ENCODE measurements at places on chromosomes 11 and 22. TPM values are rescaled to one million over a fixed set of nuclear protein-coding genes. Genes with fewer than 3 reads are reported as not detected.
A peak's percentile ranks its signal among the peaks of the same experiment; 100 is the strongest.

GRCh38 chr11:64358907-64359711 lies at the start of gene RPS6KA4:
RPS6KA4 (plus strand) TSS chr11:64359162; CDS start chr11:64359236, 74 bp downstream.
- peak; percentile 68 for DNase-seq

PAK1 gene
- 7.7 TPM for total RNA-seq

GRCh38 chr22:25750569-25751173 lies 8.7 kb downstream of the MYO18B start:
- no peak for DNase-seq

- no peak for DNase-seq
Measured at GRCh38 chr11:64987998-64988854, 8.5 kb downstream of the BATF2 start.

SAA4 gene
- total RNA-seq: not detected
